CD4-positive, alpha-beta T cell treated with Interferon gamma for 1 hour (primary cell): ENCODE measurements at places on chromosomes 1 and 21.
A peak's percentile ranks its signal among the peaks of the same experiment; 100 is the strongest.

DNA sequence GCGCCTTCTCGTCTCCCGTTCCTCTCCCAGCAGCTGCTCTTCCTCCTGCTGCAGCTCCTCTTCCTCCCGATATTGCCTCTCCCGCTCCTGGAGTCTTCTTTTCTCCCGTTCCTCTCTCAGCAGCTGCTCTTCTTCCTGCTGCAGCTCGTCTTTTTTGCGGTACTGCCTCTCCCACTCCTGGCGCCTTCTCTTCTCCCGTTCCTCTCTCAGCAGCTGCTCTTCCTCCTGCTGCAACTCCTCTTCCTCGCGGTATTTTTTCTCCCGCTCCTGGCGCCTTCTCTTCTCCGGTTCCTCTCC lies 5.3 kb downstream of the TCHH start:
- no peak for DNase-seq

DNA sequence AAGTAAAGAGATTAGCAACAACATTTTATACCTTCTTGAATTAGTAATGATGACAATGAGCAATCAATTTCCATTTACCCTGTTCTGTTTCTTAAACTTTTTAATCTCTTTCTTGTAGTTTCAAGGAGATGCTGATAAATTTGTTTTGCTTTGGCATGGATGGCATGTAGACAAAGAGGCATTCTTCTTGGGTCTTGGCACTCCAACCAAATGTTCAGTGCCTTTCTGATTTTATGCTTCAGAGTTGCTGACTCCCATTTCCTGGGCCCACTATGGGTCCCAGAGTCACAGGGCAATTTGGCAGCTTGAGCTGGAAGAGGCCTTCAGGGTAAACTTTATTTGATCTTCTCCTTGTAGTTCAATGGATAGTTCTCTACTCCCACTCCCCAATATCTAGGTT lies 42.1 kb upstream of the OSBPL9 start:
- no peak for DNase-seq

GRCh38 chr1:109598156-109598555 lies 21.3 kb downstream of the GNAT2 start:
- no peak for DNase-seq

DNA sequence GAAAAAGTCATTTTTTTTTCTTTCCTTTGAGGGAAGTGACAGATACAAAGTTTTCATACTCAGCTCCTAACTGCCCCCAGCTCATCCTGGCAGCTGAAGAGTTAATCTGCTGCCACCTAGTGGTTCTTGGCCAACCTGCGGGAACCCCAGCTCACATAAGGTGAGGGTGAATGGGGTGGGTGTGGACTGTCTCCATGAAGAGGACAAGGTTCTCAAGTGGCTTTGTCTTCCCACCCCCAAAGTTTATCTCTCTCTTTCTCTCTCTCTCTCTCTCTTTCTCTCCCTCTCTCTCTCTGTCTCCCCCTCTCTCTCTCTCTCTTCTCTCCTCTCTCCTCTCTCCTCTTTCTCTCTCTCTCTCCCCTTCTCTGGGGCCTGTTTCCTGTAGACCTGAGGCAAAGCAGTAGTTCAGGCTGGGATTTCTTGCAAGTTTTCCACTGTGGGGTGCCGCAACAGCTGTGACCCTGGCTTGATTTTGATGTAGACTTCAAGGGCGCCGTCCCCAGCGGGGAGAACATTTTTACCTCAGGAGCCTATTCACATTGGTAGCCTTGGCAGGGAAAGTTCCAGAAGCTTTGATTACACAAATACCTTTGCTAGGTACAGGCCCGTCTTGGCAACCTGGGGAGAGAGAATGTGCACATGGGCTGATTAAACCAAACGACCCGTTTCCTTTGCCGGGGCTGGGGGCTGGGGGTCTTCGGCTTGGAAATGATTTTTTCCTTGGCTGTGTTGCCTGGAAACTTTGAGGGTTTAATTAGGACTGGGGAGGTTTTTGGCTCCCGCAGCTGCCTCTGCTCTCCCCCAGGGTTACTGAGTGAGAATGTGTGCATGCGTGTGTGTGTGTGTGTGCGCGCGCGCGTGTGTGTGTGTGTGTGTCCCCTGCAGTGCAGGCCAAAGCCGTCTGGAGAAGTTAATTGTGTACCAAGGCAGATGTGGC lies 135.9 kb downstream of the TM2D1 start:
- peak; percentile 19 for DNase-seq

DNA sequence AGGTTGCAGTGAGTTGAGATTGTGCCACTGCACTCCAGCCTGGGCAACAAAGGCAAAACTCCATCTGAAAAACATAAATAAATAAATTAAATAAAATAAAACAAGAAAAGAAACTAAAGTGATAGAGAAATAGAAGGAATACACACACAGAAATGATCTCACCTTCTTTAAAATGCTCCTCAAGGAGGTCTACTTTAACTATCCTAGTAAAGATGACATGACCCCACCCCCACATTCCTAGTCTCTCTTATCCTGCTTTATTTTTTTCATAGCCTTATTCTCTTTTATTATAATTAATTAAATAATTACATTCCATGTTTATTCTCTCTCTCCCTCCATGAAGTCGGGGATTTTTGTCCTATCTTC lies 18.0 kb upstream of the CR1L start:
- DNase-seq: no peak

DNA sequence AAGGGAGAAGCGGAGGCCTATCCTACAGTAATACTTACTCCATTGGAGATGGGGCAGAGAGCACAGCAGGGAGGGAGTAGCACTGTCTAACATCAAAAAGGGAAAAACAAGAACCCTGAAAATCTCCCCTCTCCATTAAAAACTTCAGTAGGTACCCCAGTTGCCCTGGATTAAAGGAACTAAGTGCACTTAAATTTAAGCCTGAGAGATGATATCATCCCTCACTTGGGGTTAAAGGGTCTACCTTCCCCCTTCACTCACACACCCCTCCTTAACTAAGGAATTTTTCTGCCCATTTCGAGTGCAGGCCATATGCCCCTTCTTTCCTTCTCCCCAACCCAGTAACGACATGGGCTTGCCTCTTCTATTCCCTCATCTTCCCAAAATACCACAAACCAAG lies 3.7 kb upstream of the MTMR11 start:
- no peak for DNase-seq

- no peak for DNase-seq
Measured at GRCh38 chr1:95208876-95209275, 25.1 kb upstream of the RWDD3 start.

DNA sequence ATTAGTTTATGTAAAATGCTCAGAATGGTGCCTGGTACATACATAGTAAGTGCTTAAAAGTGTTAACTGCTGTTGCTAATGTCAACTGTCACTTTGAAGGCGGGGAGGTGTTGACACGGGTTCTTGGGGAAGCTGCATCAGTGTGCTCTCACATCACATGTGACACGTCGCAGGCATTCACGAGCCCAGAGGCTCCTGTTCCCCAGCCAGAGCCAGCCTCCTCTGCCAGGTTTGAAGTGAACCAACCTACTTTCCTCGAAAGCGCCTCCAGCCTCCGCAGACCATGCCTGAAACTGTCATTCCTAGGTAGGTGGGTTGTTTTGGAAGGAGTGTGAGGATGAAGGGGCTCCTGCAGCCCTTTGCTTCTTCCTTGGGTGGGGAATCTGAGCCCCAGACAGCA lies 13.8 kb downstream of the GALNT2 start:
- DNase-seq: no peak

DNA sequence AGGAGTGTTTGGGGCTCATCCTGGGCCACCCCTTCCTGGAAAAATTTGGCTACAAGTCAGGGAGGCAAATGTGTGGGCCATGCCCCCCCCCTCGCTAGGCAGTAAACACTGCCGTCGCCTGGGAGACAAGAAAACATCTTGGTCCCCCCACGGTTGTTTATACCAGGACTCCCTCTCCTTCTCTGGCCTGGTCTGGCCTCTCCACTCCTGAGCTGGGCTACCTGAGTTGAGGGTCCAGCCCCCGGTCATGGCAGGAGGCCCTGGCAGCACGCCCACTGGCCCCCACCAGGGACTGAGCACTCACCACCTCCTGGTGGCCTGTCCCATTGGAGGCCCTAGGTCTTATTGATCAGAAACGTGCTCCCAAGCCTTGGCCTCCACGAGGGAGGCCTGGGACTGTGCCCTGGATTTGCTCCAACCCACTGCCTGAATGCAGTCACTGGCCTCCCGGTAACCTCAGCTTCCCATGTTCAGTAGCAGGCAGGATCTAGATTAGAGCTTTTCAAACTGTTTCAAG lies 15.8 kb downstream of the KCNQ4 start:
- DNase-seq: no peak

DNA sequence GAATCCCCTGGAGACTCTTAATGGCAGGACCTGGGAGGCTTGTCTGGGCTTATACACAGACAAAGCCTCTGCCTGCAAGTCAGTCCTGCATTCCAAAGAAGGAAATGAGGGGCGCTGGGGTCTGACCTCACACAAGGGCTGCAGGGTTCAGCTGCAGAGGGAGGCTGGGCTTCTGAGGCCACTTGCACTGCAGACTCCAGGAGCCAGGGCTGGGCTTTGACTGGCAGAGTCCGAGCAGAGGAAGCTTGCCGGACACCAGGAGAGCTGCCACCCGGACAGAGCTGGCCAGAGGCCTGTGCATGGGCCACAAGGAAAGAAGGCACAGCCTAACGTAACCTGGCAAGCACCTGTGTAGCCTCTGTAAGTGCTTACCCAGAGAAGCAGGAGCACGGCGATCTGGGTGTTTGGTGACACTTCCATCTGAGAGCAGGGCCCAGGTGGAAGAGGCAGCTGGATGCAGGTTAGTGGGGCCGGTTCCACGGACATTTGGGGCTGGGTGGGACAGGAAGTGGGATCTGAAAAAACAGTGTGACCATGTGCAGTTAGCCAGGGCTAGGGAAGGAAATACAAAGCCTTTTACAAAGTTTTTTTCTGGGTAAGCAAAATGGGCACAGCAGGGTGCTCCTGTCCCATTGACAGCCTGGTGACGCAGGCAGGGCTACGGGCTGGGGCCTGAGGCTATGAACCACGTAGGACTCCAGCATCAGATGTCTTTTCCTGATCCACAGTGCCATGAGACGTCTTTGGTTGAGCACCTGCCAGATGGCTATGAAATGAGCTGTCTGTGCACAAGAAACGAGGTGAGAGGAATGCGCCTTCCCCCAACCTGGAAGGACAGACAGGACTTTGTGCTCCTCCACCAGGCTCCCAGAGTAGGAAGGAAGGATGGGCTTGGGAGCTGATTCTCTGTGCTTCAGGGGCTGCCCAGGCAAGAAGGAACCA lies 37.3 kb upstream of the LBR start:
- DNase-seq: no peak

- no peak for DNase-seq
Measured at GRCh38 chr1:11857164-11857851, 1.4 kb downstream of the NPPB start.

DNA sequence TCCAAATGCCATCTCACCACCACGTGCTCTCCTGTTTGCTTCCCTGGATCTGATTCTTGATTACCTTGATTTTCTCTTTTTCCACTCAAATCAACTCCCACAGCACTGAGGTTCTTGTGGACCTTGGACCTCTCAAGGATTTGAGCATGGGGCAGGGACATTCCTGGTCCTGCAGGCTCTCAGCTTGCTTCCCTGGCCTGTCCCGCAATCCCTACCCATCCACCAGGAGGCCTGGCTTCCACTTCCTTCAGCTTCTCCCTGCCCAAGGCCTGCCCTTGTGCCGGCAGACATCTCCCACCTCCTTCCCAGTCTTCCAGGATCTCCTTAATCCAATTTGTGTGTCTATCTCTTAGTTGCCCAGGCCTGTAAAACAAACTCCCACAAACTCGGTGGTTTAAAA lies 21.6 kb downstream of the PLA2G2A start:
- no peak for DNase-seq

- no peak for DNase-seq
Measured at GRCh38 chr1:100757946-100758345, 38.4 kb downstream of the VCAM1 start.

- DNase-seq: no peak
Measured at GRCh38 chr1:162090378-162090777, 20.9 kb downstream of the NOS1AP start.

DNA sequence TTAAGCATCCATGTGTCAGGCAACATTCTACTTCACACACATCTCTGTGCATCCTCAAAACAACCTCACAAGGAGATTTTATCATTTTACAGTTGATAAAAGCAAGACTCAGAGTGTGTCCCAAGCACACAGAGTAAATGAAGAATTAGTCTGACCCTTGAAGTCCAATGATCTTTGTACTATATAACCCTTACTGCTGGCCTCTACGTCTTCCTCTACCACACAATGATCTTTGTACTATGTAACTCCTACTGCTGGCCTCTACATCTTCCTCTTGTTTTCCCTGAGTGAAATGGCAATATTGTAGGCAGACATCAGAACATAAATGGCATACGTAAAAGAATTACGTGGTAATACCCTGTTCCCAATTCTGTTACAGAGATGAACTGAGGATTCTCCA lies 55.3 kb downstream of the AHCTF1 start:
- no peak for DNase-seq

GRCh38 chr1:6981595-6981994 lies 196.3 kb downstream of the CAMTA1 start:
- no peak for DNase-seq

DNA sequence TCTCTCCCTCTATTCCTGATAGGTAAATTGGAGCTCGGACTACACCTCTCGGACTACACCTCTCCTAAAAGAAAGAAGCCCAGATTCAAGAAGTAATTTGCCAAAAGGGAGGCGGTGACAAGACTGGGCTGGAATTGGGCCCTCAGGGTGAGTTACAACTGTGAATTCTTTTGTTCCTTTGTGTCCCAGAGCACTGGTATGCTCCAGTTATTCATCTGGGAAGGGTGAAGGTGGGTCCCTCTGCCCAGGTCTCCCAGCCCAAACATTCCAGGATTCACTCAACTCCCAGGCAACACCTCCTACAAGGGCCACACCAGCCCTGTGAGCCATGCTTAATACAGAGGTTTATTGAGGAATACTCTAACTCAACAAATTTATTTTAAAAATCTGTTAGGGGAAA lies 69.2 kb downstream of the LMX1A start:
- DNase-seq: no peak

DNA sequence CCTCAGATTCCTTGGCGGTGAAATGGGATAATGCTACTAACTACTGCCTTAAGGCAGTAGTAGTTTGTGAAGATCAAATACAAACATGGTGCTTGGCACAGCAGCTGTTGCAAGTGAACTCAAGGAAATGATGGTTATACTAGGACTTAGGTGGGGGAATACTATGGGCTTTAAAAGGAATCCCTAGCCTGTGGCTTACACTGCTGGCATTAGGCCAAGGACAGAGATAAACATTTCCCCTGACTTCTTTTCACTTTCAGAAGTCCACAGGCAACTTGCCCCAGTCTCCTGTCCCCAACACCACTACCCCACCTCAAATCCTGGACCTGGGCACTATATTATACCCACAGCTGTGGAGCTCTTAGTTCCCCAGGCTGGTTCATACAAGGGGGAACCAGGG lies 13.1 kb upstream of the VAMP4 start:
- DNase-seq: no peak

- DNase-seq: no peak
Measured at GRCh38 chr21:36171741-36172331, 15.2 kb downstream of the DOP1B start.
